Fibroblast of lung (primary cell): ENCODE measurements at places on chromosomes 2 and 18. TPM values are rescaled to one million over a fixed set of nuclear protein-coding genes. Genes with fewer than 3 reads are reported as not detected.

GRCh38 chr2:205511641-205512040 lies 170.7 kb upstream of the NRP2 start:
- H3K27me3 ChIP-seq = no peaks in the 10 kb centered on the region
- H3K4me1 ChIP-seq = no peaks in the 10 kb centered on the region
- H3K27ac ChIP-seq = no peak overlapping the region
- no peak overlapping the region for H3K4me3 ChIP-seq
- no peaks in the 10 kb centered on the region for H3K36me3 ChIP-seq

DNA sequence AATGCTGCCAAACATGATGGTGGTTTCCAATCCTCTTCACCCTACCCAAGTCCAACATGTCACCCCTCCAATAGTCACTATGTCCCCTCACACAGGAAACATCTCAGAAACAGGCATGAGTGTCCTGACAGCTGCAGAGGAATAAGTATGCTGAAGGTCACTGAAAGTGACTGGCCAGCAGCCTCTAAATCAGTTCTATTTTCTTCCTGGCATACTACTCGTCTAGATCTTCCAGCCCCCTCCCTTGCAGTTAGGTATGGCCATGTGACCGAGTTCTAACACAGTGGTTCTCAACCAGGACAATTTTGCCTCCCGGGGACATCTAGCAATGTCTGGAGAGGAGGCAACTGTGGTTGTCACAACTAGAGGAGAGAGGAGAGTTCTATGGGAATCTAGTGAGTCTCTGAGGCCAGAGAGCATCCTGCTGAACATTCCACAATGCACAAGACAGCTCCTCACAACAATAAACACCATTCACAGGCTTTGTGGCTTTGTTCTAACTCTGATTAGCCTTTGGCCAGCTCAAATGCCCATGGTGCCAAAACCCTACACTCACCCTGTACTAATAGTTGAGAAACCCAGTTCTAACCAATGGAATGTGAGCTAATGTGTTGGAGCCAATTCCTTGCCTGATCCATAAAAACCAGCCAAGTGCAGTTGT lies 12.6 kb upstream of the ID2 start:
- peak; percentile 86 for DNase-seq
- H3K4me1 ChIP-seq = no peaks in the 10 kb centered on the region
- H3K36me3 ChIP-seq = no peaks in the 10 kb centered on the region
- H3K27me3 ChIP-seq = no peaks in the 10 kb centered on the region

GRCh38 chr18:26190506-26190905 lies 35.7 kb upstream of the TAF4B start:
- H3K27me3 ChIP-seq = no peaks in the 10 kb centered on the region
- DNase-seq = no peak
- H3K4me1 ChIP-seq = no peaks in the 10 kb centered on the region
- H3K4me3 ChIP-seq = no peak overlapping the region
- H3K36me3 ChIP-seq = no peaks in the 10 kb centered on the region
- no peak overlapping the region for H3K27ac ChIP-seq

DNA sequence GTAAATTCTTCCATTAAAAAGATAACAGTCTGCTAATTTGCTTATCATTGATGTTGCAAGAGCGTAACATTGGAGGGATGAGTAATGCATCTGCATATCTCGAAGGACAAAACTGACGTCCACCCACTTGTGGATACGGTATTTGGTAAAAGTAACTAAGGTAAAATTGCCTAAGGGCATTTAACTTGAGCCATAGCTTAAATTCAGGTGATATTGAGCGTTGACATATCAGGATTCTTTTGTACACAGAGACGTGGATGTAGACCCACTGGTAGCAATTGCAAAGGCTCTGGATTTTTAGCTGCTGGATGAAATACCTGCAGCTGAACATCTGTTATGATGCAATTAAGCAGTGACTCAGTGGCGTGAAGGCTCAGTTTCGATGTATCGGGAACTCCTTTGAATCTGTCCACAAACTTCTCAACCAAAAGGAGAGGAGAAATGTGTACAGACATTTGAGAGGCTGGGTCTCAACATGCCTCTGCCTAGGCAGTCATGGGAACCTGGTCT lies 119.3 kb downstream of the SPTBN1 start:
- peak; percentile 47 for DNase-seq
- no peaks in the 10 kb centered on the region for H3K36me3 ChIP-seq
- H3K27ac ChIP-seq = no peak overlapping the region

The SELENOI gene
- 10.1 and 11.9 TPM in 2 replicates for polyA plus RNA-seq

The SERPINB11 gene
- polyA plus RNA-seq = not detected in 2 replicates

The FEV gene
- polyA plus RNA-seq = not detected in 2 replicates

The LINC00305 gene
- not detected in 2 replicates for polyA plus RNA-seq

The IL36G gene
- not detected in 2 replicates for polyA plus RNA-seq

The GYPC gene
- polyA plus RNA-seq = 167 and 170 TPM in 2 replicates

The SCYGR4 gene
- not detected in 2 replicates for polyA plus RNA-seq
